ENCODE measurements at places on chromosomes 2 and 18.
A peak's percentile ranks its signal among the peaks of the same experiment; 100 is the strongest.

- no peak for DNase-seq
- H3K27ac ChIP-seq: no peak overlapping the region
- H3K4me1 ChIP-seq: no peaks in the 10 kb centered on the region
- H3K27me3 ChIP-seq: no peaks in the 10 kb centered on the region
- H3K36me3 ChIP-seq: no peaks in the 10 kb centered on the region
- no peak overlapping the region for H3K4me3 ChIP-seq
These were observed 77.0 kb upstream of the PID1 start for GRCh38 chr2:229348128-229348527.

DNA sequence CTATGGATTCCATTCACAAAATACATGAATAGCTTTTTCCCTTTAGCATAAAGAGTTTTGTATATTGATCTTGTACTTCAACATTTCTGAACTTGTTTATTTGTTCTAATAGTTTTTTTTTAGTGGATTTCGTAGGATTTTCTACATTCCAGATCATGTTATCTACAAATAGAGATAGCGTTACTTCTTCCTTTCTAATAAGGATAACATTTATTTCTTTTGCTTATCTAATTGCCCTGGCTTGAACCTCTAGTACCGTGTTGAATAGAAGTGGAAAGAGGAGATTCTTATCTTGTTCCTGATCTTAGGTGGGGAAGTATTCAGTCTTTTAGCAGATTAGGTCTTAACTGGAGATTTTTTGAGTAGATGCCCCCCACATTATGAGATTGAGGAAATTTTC is 9.5 kb downstream of the UGT1A6 start:
- no peak overlapping the region for H3K4me3 ChIP-seq
- no peak overlapping the region for H3K27ac ChIP-seq
- H3K4me1 ChIP-seq: no peaks in the 10 kb centered on the region
- no peak for DNase-seq

GRCh38 chr2:42804338-42804737 is 12.0 kb upstream of the HAAO start:
- no peak for DNase-seq
- no peak overlapping the region for H3K4me3 ChIP-seq
- H3K4me1 ChIP-seq: peaks cover 20% of the 10 kb centered on the region
- H3K27ac ChIP-seq: no peak overlapping the region
- no peaks in the 10 kb centered on the region for H3K36me3 ChIP-seq

GRCh38 chr2:220224691-220225543 is 597.5 kb downstream of the SLC4A3 start:
- H3K27ac ChIP-seq: no peak overlapping the region
- no peak for DNase-seq
- no peak overlapping the region for H3K4me3 ChIP-seq
- no peaks in the 10 kb centered on the region for H3K4me1 ChIP-seq
- no peaks in the 10 kb centered on the region for H3K36me3 ChIP-seq

DNA sequence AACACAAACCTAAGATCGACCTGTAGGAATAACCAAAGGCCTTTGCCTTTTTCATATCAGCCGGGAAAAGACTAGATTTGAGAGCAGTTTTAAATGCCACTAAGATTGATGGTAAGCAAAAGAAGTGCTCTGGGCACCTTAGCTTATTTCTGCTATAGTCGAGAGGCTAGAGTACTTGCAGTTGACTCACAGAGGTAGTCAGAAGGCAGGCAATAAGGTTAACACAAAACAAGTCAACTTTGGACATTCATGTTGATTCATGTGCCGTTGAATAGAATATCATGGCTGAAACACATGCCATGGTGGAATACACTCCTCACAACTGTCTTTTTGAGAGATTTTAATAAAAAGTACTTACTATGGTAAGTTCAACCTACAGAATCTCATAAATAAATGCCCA is 507.6 kb downstream of the ZEB2 start:
- DNase-seq: no peak
- H3K4me1 ChIP-seq: no peaks in the 10 kb centered on the region
- no peaks in the 10 kb centered on the region for H3K27me3 ChIP-seq
- H3K27ac ChIP-seq: no peak overlapping the region
- H3K36me3 ChIP-seq: peaks cover 14% of the 10 kb centered on the region

GRCh38 chr2:71545572-71546274 is 92.4 kb downstream of the DYSF start:
- H3K4me1 ChIP-seq: peaks cover 13% of the 10 kb centered on the region
- H3K27me3 ChIP-seq: peaks cover 13% of the 10 kb centered on the region
- peak; percentile 66 for DNase-seq

GRCh38 chr2:146950911-146951310 is 893.9 kb upstream of the ACVR2A start:
- H3K36me3 ChIP-seq: no peaks in the 10 kb centered on the region
- no peak overlapping the region for H3K4me3 ChIP-seq
- no peak for DNase-seq
- no peaks in the 10 kb centered on the region for H3K4me1 ChIP-seq

DNA sequence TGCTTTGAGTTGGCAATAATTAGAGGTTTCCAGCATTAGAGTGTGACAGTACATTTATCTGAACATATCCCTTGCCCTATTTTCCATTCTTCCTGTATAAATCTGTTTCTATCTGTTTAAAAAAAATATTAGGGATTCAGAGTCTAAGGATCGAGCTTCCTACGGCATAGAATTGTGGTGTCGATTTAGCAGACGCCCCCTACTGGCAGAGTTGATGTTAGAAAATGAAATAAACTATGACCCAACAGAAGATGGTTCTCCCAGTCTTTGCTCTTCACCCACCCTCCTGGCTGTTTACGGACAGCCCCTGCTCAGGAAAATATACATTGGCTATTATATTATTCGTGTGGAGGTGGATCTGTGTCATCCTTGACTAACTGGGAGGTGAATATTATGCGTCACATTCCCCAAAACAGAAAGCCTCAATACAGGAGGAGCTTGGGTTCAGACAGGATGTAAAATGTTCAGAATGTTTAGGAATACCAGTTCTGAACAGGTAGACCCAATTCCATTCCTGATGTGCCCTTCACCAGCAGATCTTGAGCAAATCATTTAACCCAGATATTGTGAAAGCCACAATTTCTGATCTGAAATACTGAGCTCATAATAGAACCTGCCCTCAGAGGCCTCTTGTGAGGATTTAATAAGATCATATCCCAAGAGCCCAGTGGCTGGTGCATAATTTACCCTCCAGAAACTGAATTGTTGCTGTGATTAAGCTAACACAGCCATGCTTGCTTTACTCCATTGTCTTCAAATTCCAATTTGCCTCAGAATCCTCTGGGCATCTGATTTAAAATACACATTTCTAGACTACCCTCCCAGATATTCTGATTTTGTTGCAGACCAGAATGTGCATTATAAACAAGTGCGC is 10.8 kb upstream of the ERMN start:
- no peak overlapping the region for H3K27ac ChIP-seq
- DNase-seq: peak; percentile 45
- H3K4me1 ChIP-seq: peaks cover 38% of the 10 kb centered on the region
- H3K36me3 ChIP-seq: peaks cover 15% of the 10 kb centered on the region
